Osteoblast (primary cell): ENCODE measurements at places on chromosomes 13 and 19. TPM values are rescaled to one million over a fixed set of nuclear protein-coding genes. Genes with fewer than 3 reads are reported as not detected.

The LIN7B gene
- 5.6 and 6.2 TPM in 2 replicates for total RNA-seq

DNA sequence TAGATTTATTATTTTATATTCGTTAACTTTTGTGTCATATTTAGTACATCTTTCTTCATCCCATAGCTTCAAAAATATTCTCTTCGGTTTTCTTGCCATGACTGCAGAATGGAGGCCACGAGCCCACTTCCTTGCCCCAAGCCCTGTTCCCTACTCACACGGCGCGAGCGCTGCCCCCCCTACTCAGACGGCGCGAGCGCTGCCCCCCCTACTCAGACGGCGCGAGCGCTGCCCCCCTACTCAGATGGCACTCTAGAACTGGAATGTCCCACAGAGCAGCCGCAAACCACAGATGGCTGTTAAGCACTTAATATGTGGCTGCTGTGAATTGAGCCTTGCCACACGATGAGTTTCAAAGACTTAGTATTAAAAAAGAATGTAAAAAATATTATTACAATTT is 102.2 kb upstream of the PEG3 start:
- no peak for DNase-seq

DNA sequence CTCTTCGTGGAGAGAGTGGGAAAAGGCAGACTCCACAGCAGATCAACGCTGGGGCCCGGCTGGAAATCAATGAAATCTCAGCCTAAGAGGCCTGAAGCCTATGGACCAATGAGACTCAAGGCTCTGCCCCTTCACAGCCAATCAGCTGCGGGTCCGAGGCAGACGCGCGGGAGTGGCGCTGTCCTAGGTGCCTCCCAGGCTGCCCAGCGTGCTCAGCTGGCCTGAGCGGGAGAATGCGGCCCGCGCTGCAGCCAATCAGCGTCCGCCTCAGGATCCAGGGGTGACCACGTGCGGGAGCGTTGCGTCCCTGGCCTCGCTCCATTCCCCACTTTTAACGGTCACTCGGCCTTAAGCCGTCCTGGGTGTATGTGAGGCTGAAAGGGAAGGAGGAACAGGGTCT is at the start of gene ZBTB32:
TSS of gene ZBTB32 (plus strand) at position 341 of the 400 bp plus-strand sequence. CDS start 10,069 bp downstream, outside the sequence.
- DNase-seq, result peak; percentile 96

GRCh38 chr13:25652764-25653163 is 281.0 kb downstream of the ATP8A2 start:
- DNase-seq, result no peak

GRCh38 chr13:60148918-60149317 is 14.8 kb downstream of the DIAPH3 start:
- no peak for DNase-seq

GRCh38 chr13:83881917-83882605 is at the start of gene SLITRK1:
Gene SLITRK1, minus strand, starts transcription at chr13:83882474. Its CDS starts 967 bp downstream, at chr13:83881507.
- DNase-seq, result peak; percentile 58

DNA sequence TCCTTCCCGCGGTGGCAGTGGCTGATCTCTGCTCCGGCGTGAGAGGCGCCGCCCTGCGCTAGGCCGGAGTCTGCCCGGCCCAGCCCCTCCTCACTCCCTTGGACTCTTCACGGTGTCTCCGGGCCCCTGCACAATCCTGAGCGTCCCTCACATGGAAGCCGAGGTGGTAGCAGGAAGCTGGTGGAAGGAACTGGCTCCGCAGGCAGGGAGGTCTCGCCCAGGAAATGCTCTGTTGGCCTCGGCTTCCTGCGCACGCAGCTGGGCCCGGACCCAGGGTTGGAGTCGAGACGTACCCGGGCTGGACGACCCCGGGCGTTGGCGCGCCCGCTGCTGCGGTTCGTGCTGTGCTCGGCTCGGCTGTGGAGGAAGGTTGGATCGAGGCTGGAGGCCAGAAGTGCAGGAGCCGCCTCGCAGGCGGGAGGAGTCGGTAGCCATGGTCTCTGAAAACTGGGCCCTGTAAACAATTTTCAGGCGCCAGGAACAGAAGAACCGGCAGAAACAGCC is 46.3 kb downstream of the ZNF724 start:
- DNase-seq, result peak; percentile 25

The CHAF1A gene
- 3.6 and 5.6 TPM in 2 replicates for total RNA-seq

The PINLYP gene
- total RNA-seq, result 0.72 and 2.9 TPM in 2 replicates

The CLIP3 gene
- total RNA-seq, result 13.4 and 21.2 TPM in 2 replicates

DNA sequence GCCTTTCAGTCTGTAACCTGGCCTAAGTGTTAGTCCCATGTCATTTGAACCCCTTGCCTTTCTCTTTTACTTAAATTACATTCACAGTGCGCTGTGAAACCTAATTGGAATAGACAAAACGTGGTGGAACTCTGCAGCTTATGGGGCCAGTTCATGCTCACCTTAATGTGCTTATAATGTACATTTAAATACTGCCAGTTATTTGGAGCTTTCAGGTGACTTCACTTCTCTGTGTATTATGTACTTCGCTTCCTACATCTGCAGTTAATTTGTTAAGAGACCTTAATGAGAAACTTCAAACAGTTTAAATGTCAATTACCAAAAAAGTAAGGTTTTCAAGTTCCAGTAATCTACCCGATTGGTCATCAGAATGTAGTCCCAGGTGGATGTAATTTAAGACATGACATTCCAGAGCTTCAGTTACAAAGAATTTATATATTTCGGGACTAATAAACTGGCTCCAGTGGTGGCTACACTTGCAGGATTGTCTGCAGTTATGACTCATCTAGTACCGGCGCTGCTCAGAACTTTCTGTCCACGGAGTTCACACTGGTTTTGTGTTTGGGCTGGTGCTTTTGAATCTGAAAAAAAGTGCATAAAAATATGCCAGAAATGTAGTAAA is 125.3 kb downstream of the TM9SF2 start:
- DNase-seq, result no peak

The LGALS7 gene
- not detected in 2 replicates for total RNA-seq

DNA sequence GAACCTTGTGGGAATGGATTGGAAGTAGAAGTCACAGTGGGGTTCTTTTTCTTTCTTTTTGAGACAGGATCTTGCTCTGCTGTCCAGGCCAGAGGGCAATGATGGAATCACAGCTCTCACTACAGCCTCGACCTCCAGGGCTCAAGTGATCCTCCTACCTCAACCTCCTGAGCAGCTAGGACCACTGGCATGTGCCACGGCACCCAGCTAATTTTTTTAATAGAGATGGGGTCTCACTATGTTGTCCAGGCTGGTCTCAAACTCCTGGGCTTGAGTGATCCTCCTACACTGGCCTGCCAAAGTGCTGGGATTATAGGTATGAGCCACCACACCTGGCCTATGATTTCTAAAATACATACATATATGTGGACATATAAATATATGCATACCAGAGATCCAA is 111.4 kb downstream of the MYCBP2 start:
- DNase-seq, result no peak

The HSD17B14 gene
- 1.8 and 2.1 TPM in 2 replicates for total RNA-seq

DNA sequence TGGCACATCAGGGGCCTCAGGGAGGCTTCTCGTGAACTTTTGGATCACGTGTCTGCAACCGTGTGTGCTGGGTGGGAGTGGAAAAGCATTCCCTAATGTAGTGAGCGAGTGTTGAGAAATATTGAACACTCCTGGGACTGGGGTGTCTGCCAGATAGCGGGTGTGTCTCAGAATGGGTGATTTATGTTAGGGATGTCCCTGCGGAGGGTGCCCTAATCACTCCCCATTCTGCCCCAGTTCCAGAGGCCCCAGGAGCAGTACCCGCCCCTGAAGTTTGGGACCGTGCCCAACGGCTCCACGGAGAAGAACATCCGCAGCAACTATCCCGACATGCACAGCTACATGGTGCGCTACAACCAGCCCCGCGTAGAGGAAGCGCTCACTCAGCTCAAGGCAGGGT is 24.2 kb upstream of the GRWD1 start:
- DNase-seq, result no peak

- DNase-seq, result no peak
Observed at GRCh38 chr13:111900390-111901131, 166.4 kb upstream of the SOX1 start.

- no peak for DNase-seq
Observed at GRCh38 chr19:23402388-23402787, 7.1 kb upstream of the ZNF91 start.

- DNase-seq, result no peak
Observed at GRCh38 chr13:77740097-77740735, 42.7 kb downstream of the SLAIN1 start.

The KANK3 gene
- total RNA-seq, result 0.59 TPM in 1 of 2 replicates, not detected in the other

GRCh38 chr13:66563076-66563475 is 667.1 kb downstream of the PCDH9 start:
- DNase-seq, result no peak

DNA sequence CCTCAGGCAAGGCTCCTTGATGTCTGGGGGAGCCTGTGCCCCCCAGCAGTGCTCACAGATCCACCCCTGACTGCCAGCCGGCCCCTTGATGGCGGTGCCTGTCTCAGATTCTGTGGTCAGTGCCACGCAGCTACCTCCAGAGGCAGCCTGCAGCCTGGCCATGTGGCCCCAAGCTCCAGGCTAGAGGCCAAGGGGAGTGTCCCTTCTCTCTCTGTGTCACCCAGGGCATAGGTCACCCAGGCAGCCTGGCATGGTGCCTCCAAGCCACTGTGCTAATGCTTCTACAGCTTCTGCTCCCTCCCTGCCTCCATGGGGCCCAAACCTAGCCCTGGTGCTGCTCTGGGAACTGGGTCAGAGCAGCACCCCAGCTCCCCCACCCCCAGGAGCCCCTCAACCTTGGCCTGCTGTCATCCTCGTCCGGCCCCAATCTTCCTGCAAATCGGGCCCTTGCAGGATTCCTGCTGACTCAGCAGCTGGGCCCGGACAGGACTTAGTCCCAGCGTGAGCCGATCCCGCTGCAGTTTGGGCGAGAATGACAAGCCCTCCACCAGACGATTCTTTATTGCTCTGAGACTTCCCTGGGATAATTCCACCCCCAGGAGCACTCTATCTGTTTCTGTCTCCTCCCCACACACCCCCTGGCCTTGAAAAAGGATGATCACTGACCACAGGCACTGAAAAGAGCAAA is 2.8 kb upstream of the ARL11 start:
- DNase-seq, result peak; percentile 73

- no peak for DNase-seq
Observed at GRCh38 chr13:51032831-51033230, 78.2 kb downstream of the C13orf42 start.

The ADAMTSL5 gene
- total RNA-seq, result 0.29 and 1.1 TPM in 2 replicates

The LMTK3 gene
- total RNA-seq, result not detected in 2 replicates

DNA sequence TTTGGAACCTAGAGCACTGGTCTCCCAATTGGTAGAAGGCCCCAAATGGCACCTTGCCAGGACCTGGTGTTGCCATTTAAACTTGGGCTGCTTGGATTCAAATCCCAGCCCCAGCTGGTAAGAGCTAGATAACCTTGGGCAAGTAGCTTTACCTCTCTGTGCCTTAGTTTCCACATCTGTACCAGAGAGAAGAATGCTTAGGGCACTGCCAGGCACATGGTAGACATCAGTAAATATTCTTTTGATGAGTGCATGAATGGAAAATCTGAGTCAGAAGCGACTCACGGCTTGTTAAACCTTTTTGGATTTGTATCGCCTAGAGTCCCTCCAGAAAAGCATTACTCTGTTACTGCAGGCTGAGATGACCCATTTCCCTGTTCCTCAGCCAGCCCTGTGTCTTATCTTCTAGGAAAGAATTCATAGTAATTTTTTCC is 90.9 kb downstream of the SIPA1L3 start:
- peak; percentile 77 for DNase-seq

The PLPP2 gene
- 1.1 and 1.5 TPM in 2 replicates for total RNA-seq

DNA sequence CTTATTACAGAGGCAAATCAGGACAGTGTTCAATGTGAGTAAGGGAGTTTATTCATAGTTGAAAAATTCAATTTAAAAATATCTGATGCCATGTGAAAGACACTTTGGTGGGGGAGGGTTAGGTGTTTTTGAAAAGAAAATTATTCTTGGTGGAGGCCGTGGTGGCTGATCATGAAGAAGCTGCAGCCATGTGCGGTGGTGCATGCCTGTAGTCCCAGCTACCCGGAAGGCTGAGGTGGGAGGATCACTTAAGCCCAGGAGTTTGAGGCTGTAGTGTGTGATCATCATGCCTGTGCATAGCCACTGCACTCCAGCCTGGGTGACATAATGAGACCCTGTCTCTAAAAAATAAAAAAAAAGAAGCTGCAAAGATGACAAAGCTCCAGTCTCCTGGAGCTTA is 28.6 kb downstream of the WDFY2 start:
- DNase-seq, result no peak

DNA sequence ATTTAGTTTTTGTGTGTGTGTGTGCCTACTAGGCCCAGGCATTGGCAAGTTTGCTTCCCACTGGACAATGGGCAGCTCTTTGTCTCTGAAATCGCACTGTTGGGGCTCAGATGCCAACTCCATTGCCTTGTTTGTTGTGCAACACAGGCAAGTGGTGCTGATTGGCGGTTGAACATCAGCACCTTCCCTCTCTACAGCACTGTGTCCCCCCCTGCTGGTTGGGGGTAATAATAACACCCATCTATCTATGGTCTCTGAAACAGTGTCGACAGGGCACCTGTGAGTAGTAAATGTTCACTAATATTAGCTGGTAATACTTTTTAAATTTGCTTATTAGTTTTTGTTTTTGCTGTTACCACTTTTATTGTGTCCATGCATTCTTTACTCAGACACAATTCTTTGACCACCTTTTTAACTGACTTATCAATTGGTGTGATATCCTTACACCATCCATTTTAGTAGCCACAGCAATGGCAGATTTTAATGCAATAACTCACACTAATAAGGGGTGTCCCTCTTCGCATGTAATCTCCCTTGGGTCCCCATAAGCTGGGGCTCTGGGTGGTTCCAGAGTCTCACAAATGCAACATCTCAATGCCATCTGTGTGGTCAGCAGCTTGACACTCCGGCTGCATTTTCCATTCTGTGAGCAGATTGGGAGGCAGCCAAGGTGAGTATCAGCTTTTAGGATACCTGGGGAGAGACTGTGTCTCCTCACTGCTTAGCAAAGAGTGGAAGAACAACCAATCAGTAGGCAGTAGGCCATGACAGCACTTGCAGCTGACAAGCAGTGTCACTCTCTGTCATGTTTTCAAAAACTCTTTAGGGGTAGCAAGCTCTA is 47.7 kb upstream of the UQCRFS1 start:
- DNase-seq, result peak; percentile 31

- no peak for DNase-seq
Observed at GRCh38 chr19:56718231-56718630, 46.7 kb upstream of the ZNF835 start.

- DNase-seq, result no peak
Observed at GRCh38 chr13:25200783-25201182, 28.7 kb upstream of the AMER2 start.

DNA sequence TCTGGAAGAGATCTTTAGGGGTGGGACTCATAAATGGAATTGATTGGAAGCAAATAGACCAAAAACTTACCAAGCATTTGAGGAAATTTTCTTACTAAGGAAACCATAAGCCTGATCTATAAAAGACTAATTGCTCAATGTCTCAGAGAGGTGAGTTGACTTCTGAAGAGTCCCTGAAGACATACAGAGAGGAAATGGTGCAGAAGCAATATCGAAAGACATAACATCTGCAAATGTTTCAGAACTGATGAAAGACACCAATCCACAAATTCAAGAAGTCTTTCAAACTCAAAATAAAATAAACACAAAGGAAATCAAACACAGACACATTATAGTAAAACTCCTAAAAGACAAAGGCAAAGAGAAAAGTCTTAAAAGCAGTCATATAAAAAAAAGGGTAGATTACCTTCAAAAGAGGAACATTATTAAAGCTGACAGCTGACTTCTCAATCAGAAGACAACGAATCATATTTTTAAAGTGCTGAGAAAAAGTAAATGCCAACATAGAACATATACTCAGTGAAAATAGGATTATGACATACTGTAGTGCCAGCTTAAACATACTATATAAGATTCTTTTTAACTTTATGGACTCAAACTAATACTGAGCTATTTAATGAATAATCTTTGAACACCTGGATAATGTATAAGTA is 45.4 kb upstream of the CALM3 start:
- no peak for DNase-seq

- no peak for DNase-seq
Observed at GRCh38 chr19:15318241-15318691, 14.1 kb downstream of the BRD4 start.

The OR7C1 gene
- total RNA-seq, result not detected in 2 replicates

- no peak for DNase-seq
Observed at GRCh38 chr19:1009981-1010538, 9.8 kb downstream of the GRIN3B start.
